ENCODE measurements at places on chromosomes 7 and 10.

- DNase-seq, result no peak
These were observed 72.7 kb downstream of the DYNC1I1 start for GRCh38 chr7:95845007-95845406.

- peak; percentile 11 for DNase-seq
These were observed 3.4 kb upstream of the SMARCD3 start for GRCh38 chr7:151251689-151252560.

DNA sequence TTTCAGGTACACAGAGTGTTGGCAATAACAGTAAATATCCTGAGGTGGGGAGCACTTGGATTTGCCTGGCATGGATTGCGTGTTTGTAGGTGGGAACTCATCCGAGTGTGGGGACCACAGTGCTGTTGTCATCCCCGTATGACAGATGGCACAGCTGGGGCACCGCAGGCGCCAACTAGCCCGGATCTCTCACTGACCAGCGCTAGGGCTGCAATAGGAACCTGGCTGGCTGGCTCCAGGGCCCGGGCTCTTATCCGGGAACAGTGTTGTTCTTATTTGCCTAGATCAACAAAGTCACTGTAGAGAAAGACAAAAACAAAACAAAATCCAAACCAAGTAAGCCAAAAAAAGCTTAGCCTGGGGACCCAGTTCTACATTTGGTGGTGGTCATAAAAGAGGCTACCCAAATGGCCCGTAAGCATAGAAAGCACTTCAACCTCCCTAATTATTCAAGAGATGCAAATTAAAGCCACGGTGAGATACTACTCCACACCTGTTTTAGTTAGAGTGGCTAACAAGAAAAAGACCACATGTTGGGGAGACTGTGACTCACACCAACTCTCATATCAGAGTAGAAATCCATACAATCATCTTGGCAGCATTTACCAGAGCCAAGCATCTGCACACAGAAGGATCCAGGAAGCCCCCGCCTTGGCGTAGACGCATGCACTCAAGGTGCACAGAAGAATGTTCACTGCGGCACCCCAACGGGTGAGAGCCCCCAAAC lies 27.2 kb upstream of the PFKFB3 start:
- DNase-seq, result no peak

- DNase-seq, result no peak
These were observed 31.1 kb upstream of the COMMD3 start for GRCh38 chr10:22285130-22285529.

DNA sequence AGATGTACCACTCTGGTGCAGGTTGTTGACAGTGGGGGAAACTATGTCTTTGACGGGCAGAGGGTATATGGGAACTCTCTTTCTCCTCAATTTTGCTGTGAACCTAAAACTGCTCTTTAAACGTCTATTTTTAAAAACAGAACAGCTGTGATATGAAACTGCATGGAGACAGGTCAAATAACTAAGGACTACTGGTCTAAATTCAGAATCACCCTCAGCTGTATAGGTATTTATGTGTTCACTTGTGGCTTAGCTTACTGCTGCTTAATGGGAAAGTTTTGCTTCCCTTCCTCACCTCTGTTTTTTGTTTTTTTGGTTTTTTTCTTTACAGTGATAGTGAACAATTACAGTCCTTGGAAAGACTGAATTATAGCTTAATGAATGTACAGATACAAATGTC lies 86.9 kb upstream of the STRIP2 start:
- no peak for DNase-seq

DNA sequence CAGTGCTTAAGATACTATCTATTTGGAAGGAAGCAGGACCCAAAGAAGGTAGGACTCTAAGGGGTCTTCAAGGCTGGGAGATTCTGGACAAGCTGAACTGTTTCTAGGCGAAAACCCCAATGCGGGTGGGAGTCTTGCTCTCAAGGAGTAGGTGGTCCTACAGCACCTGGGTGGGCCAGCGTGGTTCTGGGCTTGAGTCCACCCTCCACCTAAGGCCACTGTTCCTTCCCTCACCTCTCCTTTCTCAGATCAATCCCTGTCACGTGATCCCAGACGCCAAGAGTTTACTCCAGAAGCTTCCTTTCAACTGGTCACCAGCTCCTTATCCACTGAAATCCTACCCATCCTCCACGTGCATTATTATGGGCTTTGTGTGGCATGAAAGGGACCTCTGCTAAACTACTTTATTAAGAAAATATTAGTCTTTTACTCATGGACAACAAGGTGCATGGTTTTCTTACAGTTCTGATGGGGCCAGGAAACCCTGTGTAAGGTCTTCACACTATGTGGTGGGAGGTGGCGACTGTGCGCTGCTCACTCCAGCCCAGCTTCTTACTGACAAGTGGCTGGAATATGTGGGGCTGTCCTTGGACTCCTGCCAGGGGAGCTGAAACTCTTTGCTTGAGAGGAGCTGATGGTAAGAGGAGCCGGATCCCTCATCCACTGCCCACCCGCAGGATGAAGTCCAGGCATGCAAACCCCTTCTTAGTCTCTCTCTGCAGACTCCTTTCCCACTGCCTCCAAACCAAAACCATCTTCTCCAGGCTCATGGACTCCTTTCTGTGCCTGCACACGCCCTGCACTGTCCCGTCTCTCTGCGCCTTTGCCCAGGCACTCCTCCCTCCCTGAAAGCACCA lies 1.6 kb downstream of the ZNF746 start:
- no peak for DNase-seq

GRCh38 chr10:114477285-114477684 lies 73.0 kb upstream of the AFAP1L2 start:
- DNase-seq, result no peak

DNA sequence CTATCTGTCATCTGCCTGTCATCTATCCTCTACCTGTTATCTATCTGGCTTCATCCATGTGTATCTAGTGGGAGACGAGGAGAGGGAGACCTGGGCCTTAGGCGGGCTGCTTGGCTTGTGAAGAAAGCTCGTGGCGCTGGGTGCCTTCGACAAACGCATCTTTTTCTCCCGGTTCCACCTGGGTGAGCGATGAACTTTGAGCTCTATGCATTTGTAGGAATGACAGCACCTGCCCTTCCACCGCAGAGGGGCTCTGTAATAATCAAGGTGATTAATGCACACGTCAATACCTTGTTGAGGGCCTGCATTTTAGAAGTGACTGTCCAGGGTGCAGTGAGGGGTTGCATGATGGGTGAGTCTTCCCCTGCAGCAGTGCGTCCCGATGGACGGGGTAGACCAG lies 2.6 kb upstream of the VIPR2 start:
- no peak for DNase-seq

DNA sequence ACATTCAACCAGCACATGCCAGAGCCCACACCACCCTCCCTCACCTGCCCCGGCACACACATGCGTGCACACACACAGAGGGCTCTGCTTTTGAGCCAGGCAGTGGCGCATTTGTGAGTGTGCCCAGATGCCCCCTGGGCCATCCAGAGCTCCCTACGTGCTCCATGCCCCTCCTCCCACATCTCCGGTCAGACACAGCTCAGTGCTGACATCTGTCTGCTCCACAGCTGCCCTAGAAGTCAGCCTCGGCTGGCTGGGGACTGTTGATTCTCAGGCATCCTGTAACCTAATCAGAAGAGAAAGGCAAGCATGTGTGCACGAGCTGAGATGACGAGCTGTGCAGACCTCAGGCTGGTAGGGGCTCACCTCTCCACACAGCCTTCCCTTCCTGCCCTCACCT lies 135.1 kb downstream of the ZMIZ1 start:
- DNase-seq, result no peak

DNA sequence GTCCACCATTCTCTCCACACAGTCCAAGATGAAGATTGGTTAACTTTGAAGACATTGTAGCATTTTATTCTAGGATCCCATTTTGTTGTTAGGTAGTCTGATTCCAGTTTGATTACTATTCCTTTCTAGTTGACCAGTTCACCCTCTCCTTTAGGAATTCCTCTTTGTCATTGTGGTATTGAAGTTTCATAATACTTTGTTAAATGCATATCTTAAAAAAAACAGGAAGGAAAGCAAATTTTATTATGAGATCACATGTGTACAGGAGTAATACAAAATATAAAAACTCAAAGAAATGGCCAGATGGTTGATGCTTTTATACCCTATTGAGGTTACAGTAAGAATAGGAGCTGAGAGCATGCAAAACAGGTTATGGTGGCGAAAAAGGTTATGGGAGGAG lies 15.5 kb upstream of the SEMA3C start:
- no peak for DNase-seq

DNA sequence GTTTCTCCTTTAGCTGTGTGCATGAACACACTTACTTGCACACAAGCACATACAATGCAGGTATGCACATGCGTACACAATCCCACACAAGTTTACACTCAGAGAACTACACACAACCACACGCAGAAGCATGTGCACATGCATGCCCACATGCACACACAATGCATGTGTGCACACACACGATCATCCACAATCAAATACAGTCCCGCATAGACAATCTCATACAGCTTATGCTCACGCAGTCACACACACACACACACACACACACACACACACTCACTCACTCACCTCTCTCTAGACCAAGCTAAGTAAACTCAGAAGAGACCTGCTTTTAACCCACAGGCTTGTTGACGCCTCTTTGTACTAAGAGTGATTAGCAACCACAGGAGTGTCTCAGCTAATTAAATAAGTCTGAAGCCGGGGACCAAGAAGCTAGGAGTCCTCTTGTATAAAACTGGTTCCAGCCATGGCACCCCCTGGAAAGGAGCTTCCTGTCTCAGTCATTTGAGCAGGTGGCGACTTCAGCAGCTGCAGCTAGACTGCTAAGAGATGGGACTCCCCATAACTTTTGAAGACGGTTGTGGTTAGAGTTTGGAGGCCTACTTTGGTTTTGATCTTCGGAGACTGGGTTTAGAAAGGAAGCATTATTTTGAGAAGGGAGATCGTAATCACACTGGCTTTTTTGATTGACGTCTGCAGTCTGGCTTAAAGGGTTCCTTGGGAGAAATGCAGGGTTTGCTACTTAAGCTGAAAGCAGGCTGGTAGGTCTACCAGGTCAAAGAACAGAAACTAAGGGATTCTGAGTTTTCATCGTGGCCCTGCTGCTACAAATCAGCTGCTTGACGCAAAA lies 82.3 kb upstream of the ADRB1 start:
- peak; percentile 92 for DNase-seq

Measured in stimulated activated naive CD4-positive, alpha-beta T cell (primary cell).